ENCODE measurements at places on chromosomes 13 and 19. TPM values are rescaled to one million over a fixed set of nuclear protein-coding genes. Genes with fewer than 3 reads are reported as not detected.

GRCh38 chr13:73450583-73450982 lies 391.8 kb downstream of the KLF5 start:
- DNase-seq = no peak

DNA sequence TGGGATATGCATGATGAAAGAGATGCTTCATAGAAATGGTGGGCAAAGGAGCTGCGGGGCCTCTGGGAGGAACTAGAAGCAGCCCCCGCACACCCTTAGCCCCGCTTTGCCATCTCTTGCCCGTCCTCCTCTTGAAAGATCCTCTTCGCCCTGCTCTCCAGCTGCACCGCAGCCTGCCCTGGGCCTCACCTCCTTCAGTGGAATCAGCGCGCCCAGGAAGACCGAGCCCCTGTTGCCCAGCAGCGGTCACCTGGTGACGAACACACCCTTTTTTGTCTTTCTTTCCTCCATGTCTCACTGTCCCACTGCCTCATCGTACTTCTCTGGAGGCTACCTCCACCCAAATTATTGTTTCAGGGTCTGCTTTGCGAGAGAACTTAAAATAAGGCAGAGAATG lies 807.6 kb downstream of the UQCRFS1 start:
- no peak for DNase-seq

- DNase-seq = no peak
Measured at GRCh38 chr13:110149036-110149435, 157.9 kb downstream of the COL4A1 start.

Gene KIR2DL4
- total RNA-seq = not detected

Gene KLHL1
- not detected for total RNA-seq

DNA sequence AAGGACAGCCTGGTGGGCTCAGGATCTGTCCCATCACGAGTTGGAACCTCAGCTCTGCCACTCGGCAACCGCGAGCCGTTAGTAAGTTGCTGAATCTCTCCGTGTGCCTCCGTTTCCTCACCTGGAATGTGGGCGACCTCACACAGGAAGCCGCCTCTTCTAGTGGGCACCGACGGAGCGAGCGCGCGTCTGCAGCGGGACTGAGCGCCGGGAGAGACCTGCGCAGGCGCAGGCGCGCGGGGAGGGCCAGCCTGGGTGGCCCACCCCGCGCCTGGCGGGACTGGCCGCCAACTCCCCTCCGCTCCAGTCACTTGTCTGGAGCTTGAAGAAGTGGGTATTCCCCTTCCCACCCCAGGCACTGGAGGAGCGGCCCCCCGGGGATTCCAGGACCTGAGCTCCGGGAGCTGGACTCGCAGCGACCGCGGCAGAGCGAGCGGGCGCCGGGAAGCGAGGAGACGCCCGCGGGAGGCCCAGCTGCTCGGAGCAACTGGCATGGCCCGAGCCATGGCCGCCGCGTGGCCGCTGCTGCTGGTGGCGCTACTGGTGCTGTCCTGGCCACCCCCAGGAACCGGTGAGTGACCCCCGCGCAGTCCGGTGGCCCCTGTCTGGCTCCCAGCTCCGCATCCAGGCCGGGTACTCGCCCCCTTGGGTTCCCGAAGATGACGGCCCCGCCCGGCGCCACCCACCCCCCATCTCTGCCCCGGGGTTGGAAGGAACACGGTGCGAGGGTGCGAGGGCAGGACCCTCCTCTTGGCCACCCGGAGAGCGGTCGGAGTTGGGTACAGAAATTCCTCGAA lies at the start of gene PVR:
PVR (plus strand) TSS at position 306 of the 797 bp plus-strand sequence; CDS start at position 493, 187 bp downstream.
- peak; percentile 85 for DNase-seq

DNA sequence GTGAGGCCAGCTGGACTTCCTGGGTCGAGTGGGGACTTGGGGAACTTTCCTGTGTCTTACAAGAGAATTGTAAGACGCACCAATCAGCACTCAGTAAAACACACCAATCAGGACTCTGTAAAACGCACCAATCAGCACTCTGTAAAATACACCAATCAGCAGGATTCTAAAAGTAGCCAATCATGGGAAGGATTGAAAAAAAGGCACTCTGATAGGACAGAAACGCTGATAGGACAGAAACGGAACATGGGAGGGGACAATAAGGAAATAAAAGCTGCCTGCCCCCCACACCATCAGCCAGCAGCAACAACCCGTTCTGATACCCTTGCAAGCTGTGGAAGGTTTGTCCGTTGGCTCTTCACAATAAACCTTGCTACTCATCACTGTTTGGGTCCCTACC lies 73.1 kb upstream of the SGCG start:
- no peak for DNase-seq

Gene THSD1
- 6.6 TPM for total RNA-seq

DNA sequence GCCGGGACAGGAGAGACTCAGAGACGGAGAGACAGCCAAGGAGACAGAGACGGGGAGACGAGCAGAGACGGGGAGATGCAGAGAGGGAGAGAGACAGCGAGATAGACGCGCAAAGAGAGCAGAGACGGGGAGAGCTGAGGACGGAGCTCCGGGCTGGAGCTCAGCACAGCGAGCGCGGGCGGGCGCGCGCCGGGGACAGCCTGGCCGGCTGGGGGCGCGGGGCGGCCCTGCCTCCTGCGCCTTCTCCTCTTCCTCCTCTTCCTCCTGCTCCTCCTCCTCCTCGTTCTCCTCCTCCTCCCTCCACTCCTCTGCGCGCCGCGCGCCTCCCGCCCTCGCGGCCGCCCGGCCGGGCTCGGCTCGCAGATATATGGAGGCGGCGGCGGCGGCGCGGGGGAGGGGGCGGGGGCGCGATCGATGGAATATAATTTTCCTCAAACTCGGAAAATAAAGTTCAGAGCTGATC lies at the start of gene ERFL:
ERFL (minus strand) TSS at position 229 of the 463 bp plus-strand sequence. CDS start 15,530 bp downstream, outside the sequence.
- no peak for DNase-seq
